ENCODE measurements at places on chromosomes 3 and 15.
A peak's percentile ranks its signal among the peaks of the same experiment; 100 is the strongest.

- DNase-seq: no peak
Measured at GRCh38 chr3:173238091-173238490, 97.1 kb upstream of the SPATA16 start.

DNA sequence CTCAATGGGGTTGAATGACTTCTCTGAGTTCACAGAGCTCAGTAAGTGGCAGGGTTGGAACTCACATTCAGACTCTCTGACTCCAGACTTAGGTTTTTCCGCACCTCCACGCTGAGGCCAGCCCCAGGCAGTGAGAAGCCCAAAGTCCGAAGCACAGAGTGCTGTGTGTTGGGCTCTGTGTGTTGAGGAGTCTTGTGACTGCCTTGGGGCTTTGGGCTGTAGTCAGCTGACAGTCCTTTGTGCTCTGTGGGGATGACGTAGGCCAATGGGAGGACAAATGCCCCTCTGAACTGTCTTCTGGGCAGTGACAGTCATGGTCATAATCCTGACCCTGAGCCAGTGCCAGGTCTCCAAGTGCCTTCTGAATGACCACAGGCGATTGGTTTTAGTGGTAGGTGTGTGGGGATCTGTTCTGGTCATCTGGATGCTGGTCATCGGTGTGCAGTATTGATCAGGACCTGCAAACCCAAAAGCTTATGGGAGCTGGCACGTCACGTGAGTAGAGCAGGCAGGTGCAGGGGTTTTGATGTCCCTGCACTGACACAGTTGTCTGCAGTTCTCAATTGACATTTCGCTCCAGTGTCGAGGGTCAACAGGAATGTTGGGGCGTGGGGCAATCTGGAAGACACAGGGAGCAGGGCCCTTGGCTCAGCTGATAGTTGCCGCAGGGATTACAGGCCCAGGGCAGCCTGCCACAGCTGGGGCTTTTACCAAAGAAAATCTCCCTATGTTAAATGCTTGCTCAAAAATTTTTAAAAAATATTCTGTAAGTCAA, 45.3 kb downstream of the CAPN3 start:
- no peak for DNase-seq

DNA sequence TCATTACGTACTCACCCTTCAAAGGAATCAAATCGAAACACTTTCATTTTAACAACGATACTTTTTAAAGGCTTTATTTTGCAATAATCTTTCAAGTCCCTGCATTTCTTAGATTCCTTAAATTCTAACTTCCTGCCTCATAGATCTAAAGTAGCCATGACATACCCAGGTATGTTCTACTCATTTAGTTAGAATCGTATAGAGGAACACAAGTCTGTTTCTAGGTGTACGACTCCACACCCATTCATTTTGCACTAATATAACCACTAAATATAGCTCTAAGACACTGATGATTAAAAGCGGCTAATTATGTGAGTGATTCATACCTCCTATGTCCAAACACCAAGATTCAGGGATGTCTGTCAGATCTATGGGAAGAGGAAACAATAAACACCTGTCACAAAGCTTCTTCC, 1.3 kb downstream of the ATP13A3 start:
- peak; percentile 27 for DNase-seq

- no peak for DNase-seq
Measured at GRCh38 chr3:23325466-23326065, 122.4 kb downstream of the UBE2E2 start.

DNA sequence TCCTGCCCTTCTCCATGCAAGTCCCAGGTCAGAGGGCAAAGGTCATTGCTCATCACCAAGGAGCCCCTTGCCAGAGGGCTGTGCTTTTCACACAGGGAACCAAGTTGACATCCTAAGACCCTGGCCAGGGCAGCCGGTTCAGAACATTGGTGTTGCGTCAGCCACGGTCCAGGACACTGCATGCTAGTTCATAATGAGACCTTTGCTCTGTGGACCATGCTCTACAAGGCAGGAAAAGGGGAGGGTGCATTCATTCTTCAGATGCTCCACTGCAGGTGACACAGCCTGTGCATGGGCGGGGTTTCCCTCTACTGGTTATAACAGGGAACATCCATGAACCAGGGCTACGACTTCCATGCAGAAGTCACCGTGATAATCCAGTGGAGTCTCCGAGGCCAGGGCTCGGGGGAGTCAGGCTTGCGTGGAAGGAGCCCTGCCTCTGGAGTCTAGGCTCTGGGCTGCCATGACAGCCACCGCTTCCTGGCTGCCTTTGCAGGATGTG, 81.6 kb downstream of the OCA2 start:
- DNase-seq: no peak

- DNase-seq: peak; percentile 75
Measured at GRCh38 chr3:53753518-53754183, 92.6 kb downstream of the CHDH start.
